Brain (organoid and tissue), 16 donors: ENCODE measurements at places on chromosomes 3 and 15.
A peak's percentile ranks its signal among the peaks of the same experiment; 100 is the strongest.

- DNase-seq, result no peak
Observed at GRCh38 chr3:54663501-54664011, 264.3 kb downstream of the LRTM1 start.

- no peak for DNase-seq
Observed at GRCh38 chr3:100708644-100708988, 678 bp upstream of the TFG start.

DNA sequence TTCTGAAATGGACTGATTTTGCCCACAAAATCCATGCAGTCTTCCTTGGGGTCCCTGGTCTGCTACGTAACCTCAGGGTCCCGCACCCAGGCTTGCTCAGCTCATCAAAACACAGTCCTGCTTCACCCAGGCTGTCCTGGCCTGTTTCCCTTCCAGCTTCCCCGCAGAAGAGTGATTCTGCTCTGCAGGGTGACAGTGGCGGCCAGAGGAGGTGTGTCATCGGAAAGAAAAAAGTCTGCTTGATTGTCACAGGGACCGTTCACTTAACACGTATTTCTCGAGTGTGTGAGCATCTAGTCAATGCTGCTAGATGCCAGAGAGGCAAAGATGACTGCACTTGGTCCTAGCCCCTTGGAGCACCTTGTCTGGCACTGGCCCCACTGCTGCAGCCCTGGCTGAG, 50.1 kb upstream of the ABHD2 start:
- DNase-seq, result no peak

- no peak for DNase-seq
Observed at GRCh38 chr3:53694666-53695323, 151.4 kb downstream of the CHDH start.

GRCh38 chr3:105495021-105495420, 128.3 kb downstream of the ALCAM start:
- no peak for DNase-seq

DNA sequence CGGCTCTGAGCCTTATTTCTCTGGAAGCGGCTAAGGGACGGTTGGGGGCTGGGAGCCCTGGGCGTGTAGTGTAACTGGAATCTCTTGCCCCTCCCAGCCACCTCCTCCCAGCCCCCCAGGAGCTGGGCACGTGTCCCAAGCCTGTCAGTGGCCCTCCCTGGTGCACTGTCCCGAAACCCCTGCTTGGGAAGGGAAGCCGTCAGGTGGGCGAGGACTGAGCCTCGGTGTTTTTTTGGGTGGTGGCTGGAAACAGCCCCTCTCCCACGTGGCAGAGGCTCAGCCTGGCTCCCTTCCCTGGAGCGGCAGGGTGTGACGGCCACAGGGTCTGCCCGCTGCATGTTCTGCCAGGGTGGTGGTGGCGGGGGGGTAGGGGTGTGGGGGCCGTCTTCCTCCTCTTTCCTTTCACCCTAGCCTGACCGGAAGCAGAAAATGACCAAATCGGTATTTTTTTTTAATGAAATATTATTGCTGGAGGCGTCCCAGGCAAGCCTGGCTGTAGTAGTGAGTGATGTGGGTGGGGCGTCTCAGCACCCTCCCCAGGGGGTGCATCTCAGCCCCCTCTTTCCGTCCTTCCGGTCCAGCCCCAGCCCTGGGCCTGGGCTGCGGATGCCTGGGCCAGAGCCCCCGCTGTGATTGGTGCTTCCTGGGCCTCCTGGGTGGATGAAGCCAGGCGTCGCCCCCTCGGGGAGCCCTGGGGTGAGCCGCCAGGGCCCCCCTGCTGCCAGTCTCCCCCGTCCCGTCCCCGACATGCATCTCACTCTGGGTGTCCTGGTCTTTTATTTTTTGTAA, 58.8 kb upstream of the GOLGA8A start:
- DNase-seq, result no peak

DNA sequence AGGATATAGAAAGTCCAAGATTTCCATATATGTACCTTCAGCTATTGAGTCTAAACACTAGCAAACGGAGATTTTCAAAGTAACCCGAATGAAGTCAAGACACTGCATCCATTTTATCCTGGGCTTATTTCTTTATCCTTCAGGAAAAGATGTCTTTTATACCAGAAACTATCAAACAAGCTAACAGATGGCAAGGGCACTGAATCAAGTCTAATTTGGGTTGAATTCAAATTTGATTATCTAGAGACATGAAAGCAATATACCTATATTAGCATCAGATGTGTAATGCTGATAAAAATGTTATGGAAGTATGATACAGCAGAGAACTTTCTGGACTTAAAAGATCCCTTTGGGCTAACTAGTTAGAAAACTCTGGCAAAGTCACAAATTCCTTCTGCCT, 138.3 kb upstream of the TSPAN3 start:
- no peak for DNase-seq

- no peak for DNase-seq
Observed at GRCh38 chr3:93906245-93906644, 67.5 kb downstream of the PROS1 start.

DNA sequence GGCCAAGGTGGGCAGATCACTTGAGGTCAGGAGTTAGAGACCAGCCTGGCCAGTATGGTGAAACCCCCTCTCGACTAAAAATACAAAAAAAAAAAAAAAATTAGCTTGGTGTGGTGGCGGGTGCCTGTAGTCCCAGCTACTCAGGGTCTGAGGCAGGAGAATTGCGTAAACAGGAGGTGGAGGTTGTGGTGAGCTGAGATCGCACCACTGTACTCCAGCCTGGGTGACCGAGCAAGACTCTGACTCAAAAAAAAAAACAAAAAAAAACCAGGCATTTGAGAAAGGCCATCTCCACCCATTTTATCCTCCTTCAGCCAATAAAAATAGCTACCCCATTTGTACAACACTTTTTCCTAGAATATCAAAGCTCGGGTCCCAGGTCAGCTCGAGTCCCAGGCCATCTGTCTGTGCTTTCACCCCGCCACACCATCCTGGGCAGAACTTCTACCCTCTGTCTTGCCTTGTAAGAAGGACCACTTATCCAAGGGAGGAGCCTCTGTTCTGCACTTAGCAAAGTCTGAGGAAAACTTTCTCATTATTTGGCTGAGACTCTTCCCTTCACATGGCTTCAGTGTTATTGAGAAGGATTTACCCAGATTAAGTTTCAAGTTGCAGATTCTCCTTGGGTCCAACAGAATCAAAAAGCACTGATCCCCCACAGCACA, 99.1 kb downstream of the MESD start:
- no peak for DNase-seq

DNA sequence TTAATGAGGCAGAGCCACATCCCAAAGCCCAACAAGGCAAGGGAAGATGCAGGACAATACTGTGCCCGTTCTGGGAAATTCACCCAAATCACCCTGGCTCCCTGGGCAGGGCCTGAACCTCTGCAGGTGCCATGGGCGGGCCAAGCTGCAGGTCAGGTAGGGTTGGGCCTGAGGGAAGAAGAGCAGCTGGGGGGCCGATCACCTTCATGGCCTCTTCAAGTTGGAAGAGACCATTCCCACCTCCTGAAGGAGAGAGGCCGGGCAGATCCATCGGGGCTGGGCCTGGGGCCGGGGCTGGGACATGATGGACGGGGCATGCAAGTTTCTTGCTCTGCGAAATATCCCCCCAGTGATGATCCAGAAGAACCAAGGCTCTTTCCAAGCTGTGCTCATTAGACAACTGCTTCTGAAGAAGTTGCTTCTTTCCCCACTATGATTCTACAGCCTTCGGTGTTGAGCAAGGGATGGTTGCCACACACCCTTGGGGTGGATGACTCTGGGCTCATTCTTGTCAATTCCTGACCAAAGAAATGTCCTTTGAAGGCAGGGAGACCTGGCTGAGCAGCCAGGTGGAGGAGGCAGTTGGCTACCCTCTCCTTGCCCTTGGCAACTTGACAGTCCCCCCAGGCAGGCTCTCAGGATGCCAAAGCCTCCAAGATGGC, 38.2 kb downstream of the KLHL25 start:
- no peak for DNase-seq

- DNase-seq, result no peak
Observed at GRCh38 chr3:82814660-82815059, 1053.2 kb upstream of the GBE1 start.

- no peak for DNase-seq
Observed at GRCh38 chr15:41838400-41838897, at the start of gene PLA2G4B. PLA2G4B (plus strand) TSS chr15:41838847; CDS start chr15:41838914, 67 bp downstream.

DNA sequence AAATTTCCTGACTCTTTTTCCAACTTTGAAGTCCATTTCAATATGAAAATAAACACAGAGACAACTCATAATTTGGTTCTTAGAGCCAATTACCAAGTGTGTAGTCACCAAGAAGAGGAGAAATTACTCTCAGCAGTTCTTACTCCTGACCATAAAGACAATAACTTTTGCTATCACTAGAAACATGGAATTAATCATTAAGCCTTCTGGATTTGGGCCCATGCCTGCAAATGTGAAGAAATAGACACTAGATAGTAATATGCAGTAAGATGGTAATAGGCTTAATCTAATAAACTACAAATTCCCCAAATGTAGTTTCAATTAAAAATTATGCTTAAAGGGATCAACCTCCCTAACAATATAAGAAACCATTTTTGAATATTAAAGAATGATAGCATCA, 185.1 kb upstream of the AGTR1 start:
- DNase-seq, result no peak

DNA sequence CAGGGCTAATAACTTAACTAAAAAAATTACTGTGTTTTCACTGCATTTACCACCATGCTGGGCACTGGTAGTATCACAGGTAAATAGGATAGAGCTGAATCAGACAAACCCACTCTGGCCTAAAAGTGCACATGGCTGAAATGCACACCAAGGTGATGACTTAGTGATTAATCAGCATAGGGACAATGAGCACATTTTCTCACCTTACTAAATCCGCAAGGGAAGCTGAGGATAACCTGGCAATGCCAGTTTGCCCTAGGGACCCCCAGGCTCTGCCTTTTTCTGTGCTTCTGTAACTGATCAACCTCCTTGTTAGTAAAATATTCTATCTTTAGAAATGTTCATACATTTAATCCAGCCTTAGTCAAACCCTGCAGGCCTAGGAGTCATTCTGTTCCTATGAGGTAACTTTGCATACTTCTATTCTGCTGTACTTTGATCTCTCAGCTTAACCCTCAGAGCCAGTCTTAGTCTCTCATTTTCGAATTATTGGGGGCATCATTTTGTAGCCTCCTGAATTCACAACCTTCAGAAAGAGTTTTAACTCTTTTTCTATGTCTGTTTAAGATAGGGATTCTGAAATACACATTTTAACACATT, 562.9 kb upstream of the KCNMB2 start:
- no peak for DNase-seq

DNA sequence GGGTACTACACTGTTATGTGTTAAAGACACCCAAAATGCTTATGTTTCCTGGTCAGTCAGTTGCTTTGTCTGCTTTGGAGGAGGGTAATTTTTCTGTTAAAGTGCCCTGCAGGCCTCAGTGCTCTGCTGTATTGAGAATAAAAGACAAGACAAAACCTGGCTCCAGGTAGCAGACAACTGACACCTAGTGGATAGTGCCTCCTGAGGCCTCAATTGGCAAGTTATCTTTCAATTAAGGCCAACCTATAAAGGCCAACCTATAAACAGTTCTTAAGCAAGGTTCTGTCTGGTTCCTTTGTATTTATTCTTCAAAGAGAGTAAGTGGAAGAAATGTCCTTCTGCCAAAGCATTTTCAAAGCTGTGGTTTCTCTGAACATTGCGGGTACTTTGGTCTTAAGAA, 773.8 kb downstream of the MECOM start:
- DNase-seq, result no peak

DNA sequence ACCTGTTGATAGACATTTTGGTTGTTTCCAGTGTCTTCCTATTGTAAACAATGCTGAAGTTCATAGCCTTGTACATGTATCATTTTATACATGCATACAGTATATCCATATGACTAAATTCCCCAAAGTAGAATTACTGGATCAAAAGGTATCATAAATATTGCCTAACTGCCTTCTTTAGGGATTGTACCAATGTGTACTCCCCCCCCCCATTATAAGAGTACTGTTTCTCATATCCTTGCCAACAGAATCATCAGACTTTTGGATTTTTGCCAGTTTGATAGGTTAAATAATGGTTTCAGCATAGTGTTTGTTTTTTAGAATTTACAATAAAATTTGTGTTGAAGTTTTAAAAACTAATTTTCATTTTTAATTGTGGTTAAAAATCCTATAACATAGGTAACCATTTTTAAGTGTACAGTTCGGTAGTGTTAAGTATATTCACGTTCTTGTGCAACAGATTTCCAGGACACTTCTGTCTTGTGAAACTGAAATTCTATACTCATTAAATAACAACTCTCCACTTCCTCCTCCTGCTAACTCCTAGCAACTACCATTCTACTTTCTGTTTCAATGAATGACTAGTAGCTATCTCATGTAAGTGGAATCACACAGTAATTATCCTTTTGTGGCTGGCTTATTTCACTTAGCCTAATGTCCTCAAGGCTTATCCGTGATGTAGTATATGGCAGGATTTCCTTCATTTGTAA, 30.8 kb upstream of the MAP3K13 start:
- DNase-seq, result no peak

GRCh38 chr15:25731411-25731810, 131.7 kb downstream of the ATP10A start:
- no peak for DNase-seq

DNA sequence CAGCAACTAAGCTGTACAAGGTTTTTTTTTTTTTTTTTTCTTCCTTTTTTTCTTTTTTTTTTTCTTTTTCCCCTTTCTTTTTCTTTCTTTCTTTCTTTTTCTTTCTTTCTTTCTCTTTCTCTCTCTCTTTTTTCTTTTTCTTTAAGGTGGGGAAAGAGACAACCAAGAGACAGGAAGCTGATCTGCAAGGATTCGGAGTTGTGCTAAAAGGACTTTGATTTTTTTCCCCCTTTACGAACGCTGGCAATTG, 148 bp downstream of the RBMS3 start:
- DNase-seq, result peak; percentile 65

DNA sequence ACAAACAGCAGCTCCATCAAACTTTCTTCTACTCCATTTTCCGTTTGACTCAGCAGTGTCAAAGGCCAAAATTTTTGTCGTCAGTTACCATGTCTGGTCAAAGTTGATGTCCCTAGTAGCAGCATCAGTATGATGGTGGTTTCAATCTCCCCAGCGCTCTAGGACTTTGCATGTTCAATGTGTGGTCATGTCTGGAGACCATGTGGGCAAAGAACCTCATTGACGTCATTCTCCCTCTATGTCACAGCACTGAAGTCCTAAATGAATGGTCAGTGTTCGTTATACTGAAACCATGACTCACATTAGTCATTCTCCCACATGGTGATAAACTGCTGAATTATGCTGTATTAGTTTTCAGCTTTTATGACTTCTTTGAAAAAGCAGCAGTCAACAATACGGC, 23.2 kb downstream of the SHC4 start:
- DNase-seq, result no peak

DNA sequence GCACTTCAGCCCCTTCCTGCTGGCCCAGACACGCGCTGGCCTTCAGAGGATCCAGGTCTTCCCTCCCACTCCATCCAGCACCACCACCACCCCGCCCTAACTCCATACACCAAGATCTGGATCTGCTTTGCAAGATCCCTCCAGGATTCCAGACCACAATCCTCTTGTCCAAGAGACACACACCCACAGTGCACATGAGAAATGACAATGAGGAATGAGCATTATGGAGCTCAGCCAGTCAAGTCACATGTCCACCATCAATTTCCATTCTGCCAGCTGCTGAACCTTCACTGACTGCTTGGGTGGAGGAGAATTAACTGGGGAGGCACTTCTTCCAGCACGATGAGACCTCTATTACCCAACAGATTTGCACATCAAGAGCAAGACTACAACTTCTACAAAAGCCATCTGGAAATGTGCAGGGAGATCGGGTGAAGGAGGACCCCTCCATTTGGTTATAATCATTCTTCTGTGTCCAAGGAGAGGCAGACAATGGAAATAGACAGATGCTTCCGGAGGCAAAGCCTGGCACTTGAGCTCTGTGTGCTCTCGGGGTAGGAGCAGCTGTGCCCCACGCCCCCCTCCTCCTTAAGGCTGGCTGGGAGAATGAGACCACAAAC, 12.3 kb upstream of the SPATA12 start:
- peak; percentile 23 for DNase-seq

- DNase-seq, result peak; percentile 74
Observed at GRCh38 chr3:8769088-8769822, at the start of gene OXTR. OXTR (minus strand) TSS chr3:8769613; CDS start chr3:8768187, 1,426 bp downstream.
